ENCODE measurements at places on chromosomes 1 and 21. TPM values are rescaled to one million over a fixed set of nuclear protein-coding genes. Genes with fewer than 3 reads are reported as not detected.

DNA sequence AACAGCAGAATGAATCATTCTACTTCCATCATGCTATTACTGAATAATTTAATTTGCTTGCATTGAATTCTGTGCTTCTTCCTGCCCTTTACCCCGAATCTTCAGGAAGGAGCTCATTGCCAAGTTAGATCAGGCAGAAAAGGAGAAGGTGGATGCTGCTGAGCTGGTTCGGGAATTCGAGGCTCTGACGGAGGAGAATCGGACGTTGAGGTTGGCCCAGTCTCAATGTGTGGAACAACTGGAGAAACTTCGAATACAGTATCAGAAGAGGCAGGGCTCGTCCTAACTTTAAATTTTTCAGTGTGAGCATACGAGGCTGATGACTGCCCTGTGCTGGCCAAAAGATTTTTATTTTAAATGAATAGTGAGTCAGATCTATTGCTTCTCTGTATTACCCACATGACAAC lies 44.2 kb downstream of the MAP3K7CL start:
- no peaks in the 10 kb centered on the region for H3K27me3 ChIP-seq
- DNase-seq = no peak
- H3K27ac ChIP-seq = peak overlapping the region; percentile 62
- H3K4me3 ChIP-seq = no peak overlapping the region
- H3K36me3 ChIP-seq = no peaks in the 10 kb centered on the region

DNA sequence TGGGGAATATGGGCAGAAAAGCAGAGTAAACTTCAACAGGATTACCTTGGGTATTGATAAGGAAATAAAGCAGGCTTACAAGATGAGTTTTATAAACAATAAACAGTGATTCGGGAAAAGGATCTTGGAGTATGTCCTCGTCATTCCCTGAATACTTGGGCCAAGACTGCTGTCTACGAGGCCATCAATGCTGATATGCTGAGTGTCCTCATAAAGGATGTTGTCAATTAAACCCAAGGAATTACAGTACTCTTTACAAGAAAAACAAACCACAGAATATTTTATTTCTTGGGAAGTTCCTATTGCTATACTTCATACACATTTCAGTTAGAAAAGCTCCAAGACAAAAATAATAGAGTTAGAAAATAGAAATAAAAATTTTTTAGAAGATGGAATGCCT lies 34.9 kb downstream of the ATP1B1 start:
- no peaks in the 10 kb centered on the region for H3K27me3 ChIP-seq
- H3K36me3 ChIP-seq = no peaks in the 10 kb centered on the region
- DNase-seq = no peak
- no peak overlapping the region for H3K27ac ChIP-seq
- H3K4me1 ChIP-seq = no peaks in the 10 kb centered on the region

- H3K4me3 ChIP-seq = no peak overlapping the region
- no peak overlapping the region for H3K27ac ChIP-seq
- H3K27me3 ChIP-seq = peaks cover 77% of the 10 kb centered on the region
- H3K4me1 ChIP-seq = no peaks in the 10 kb centered on the region
- H3K36me3 ChIP-seq = no peaks in the 10 kb centered on the region
Measured at GRCh38 chr1:38690790-38691449, 168.7 kb downstream of the RRAGC start.

C1QB gene
- 96.2 TPM for total RNA-seq

RHD gene
- not detected for total RNA-seq
